ENCODE measurements at places on chromosomes 5 and 9.

GRCh38 chr5:129438322-129438721, 21.8 kb upstream of the ADAMTS19 start:
- no peak for DNase-seq

DNA sequence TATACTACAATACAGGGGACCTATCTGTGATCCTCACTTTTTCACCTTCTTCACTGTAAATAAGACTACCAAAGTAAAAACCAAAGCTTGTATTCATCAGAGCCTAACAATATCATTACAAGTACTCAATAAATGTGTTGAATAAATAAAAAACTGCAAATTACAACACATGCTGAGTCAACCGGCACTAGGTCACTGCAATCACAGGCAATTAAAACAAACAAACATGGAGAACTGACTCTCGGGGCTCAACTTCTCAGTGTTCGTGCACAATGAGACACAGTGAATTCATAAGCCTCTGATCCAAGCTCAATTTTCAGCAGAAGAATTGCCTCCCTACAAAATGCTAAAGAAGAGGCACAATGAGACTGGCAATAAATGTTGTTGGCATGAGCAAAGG, 69.2 kb downstream of the CDK5RAP2 start:
- DNase-seq: no peak

- DNase-seq: no peak
Observed at GRCh38 chr5:43572357-43572756, 15.5 kb upstream of the PAIP1 start.

DNA sequence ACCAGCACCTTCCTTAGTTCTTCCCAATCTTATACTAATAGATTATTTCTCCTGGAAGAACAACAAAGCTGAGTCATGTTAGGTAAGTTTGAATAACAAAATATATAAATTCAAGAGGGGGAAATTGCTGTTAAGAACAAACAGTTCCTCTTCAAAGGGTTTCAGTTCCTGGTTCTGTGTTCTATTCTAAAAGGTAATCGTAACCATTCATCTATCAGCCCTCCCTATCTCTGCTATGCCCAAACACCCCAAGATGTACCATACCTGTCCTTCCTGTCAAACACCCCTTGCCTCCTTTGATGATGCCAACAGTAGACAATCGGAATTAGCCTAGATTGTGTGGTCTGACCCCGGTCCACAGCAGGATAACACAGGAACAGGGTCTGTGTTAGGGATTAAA, 4.2 kb upstream of the RNF180 start:
- no peak for DNase-seq

DNA sequence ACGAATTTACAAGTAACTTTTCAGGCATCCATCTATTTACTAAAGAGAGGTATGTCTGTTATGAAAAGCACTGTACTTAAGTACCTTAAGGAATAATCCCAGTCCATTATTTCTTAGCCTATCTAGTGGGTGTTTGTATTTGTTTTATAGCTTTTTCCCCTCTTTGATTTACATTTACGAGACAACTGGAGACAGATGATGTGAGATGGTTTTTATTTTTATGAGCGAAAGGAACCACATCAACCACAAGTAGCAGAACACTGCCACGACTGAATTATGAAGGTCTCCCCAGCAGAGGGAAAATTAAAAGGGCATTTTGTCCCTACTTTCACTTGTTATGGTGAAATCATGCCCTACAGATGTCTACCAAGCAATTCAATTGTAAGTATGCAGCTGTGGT, 357.8 kb downstream of the NFIB start:
- DNase-seq: no peak

- no peak for DNase-seq
Observed at GRCh38 chr5:98460536-98460935, 312.9 kb upstream of the RGMB start.

DNA sequence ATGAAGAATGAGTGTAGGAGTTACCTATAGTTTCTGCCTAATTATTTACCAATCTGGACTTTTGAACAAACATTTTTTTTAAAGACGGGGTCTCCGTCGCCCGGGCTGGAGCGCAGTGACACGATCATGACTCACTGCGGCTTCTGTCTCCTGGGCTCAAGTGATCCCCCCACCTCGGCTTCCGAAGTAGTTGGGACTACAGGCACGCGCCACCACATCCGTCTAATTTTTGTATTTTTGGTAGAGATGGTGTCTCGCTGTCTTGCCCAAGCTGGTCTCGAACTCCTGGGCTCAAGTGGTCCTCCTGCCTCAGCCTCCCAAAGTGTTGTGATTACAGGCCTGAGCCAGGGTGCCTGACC, 1.5 kb downstream of the CTNNA1 start:
- DNase-seq: no peak

DNA sequence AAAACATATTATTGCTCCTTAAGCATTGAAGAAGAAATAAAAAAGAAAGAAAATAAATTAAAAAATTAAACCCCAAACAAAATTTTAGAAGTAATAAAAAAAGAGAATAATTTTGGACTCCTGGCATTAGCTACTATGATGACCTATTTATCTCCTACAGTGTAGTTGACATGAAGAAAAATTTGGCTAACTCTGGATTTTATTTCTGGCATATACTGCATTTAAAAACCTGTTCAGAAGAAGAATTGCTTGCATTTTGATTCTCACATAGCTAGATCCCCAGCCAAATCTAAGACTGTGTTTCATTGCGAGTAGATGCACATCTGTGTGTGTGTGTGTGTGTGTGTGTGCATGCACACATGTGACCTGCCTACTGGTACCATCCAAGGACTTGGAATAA, 30.1 kb upstream of the GABRG2 start:
- DNase-seq: no peak

DNA sequence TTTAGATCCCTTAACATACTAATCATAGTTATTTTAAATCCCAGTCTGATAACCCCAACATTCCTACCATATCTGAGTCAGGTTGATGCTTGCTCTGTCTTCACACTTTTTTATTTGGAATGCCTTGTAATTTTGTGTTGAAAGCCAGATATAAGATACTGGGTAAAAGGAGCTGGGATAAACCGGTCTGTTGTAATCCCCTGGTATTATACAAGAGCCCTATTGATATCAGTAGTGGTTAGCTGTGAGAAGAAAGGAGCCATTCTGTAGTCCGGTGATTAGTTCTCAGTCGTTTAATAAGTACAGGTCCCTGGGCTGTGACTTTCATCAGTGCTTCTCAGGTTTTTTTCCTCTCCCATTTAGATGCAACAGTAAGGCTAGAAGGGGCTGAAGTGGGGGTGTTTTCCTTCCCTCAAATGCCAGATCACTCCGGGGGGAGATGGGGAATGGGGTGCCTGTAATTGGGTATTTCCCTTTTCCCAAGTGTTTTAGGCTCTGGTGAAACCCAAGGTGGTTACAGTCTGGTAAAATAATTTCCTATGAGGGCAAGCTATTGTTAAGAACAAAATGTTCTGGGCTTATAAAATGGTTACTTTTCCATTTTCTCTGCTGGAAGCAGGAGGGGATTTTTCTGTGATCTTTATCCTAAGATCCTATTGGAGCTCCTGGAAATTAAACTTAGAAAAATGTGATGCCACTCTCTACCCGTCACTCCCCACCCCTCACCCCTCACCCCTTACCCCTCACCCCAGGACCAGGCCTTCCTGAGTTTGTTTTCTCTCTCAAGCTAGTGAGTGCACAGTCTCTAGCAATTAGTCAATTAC, 72.7 kb downstream of the KCNN2 start:
- DNase-seq: no peak

DNA sequence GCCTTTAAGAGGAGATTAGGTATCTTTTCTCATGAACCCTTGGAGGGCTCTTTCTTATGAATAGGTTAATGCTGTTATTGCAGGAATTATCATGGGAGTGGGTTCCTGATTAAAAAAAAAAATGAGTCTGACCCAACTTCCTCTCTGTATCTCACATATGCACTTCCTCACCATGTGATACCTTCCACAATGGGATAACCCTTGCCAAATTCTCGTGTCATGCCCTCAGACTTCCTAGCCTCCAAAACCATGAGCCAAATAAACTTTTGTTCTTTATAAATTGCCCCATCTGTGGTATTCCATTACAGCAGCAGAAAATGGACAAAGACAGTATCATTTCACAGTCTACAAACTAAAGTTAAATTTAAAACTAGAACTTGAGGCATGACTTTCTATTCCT, 1.0 kb downstream of the OR1B1 start:
- no peak for DNase-seq

- no peak for DNase-seq
Observed at GRCh38 chr9:26548781-26549290, 343.8 kb downstream of the CAAP1 start.

- DNase-seq: no peak
Observed at GRCh38 chr5:124283031-124283430, 463.4 kb downstream of the ZNF608 start.

- no peak for DNase-seq
Observed at GRCh38 chr5:139131465-139131864, 66.7 kb downstream of the SIL1 start.

GRCh38 chr5:58498340-58498942, 7.2 kb downstream of the GAPT start:
- DNase-seq: no peak

DNA sequence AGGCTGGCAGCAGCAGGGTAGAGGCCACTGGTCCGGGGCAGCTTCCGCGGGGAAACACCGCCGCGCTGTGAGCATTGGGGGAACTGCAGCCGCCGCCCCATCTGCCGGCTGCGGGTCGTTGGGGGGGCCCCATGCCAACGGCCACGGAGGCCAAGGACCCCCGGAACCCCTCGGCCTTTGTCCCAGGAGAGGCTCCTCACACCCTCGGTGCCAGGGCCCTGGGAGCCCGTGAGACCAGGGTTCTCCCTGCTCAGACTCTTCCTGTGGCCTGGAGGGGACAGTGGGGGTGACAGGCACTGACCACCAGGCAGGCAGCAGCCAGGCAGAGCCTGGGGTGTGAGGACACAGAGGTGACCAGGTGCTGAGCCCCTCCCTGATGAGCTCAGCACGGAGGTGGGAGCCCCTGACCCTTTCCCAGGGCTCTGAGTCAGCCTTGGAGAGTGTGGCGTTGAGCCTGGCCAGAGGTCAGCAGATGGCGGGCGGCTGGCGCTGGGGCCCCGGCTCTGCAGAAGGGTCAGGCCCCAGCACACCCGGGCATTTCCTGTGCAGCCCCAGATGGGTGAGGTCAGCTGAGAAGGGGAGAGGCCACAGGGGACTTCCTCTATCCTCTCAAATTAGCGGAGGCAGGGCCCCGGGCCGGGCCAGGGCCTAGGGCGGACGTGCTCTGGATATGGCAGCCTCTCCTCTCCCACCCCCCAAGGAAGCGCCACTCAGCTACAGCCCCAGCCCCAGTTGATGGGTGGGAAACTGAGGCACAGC, 17.9 kb upstream of the EGFL7 start:
- DNase-seq: peak; percentile 77

DNA sequence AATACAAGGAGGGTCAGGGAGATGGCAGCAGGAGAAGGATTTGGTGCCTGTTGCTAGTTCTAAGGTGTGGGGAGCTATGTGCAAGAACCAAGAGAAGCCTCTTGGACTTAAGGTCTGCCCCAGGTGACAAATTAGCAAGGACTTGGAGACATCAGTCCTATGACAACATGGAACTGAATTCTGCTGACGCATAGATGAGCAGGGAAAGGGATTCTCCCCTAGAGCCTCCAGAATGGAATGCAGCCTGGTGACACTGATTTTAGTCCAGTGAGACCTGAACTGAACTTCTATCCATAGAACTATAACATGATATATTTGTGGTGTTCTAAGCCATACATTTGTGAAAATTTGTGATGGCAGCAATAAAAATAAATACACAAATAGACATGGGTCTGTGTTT, 215.6 kb downstream of the ESM1 start:
- no peak for DNase-seq

DNA sequence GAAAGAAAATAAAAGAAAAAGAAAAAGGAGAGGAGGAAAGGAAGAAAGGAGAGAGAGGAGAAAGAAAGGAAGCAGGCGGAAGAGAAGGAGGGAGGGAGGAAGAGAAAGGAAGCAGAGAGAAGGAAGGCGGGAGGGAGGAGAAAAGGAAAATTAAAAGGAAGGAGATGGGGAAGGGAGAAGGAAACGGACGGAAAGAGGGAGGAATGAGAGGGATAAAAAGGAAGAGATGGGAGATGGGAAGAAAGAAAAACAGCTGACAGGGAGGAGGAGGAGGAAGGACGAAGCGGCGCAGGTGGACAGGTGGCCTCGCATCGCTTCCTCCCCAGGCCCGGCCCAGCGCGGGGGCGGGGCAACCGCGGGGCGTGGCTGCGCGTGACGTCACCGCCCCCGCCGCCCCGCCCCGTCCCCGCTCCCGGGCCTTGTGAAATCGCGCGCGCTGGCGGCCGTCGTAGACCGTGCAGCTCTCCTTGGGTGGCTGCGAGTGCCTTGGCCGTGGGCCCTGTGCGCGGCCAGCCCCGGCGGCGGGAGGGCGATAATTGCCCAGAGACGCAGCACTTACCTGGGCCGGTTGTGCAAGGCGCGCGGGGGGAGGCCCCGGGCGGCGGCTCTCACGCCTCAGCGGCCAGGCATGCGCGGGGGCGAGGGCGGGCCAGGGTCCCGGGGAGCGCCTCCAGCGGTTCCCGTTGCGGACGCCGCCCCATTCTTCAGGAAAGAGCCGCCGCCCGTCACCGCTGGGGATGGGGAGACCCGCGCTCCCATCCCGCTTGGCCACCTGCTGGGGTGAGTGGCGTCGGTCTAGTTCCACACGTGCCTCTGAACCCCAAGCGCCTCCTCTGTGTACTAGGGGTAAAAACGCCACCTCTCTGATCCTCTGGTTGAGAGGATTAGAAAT, 49.6 kb upstream of the FOXE1 start:
- DNase-seq: peak; percentile 72

- no peak for DNase-seq
Observed at GRCh38 chr5:164139423-164139822, 634.0 kb downstream of the MAT2B start.

DNA sequence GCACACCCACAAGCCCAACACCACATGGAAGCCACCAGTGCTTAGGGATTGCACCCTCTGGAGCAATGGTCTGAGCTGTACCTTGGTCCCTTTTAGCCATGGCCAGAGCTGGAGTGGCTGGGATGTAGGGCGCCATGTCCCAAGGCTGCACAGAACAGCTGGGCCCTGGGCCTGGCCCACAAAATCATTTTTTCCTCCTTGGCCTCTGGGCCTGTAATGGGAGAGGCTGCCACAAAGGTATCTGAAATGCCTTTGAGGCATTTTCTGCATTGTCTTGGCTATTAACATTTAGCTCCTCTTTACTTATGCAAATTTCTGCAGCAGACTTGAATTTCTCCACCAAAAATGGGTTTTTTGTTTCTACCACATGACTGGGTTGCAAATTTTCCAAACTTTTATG, 117.6 kb downstream of the SPOCK1 start:
- no peak for DNase-seq

DNA sequence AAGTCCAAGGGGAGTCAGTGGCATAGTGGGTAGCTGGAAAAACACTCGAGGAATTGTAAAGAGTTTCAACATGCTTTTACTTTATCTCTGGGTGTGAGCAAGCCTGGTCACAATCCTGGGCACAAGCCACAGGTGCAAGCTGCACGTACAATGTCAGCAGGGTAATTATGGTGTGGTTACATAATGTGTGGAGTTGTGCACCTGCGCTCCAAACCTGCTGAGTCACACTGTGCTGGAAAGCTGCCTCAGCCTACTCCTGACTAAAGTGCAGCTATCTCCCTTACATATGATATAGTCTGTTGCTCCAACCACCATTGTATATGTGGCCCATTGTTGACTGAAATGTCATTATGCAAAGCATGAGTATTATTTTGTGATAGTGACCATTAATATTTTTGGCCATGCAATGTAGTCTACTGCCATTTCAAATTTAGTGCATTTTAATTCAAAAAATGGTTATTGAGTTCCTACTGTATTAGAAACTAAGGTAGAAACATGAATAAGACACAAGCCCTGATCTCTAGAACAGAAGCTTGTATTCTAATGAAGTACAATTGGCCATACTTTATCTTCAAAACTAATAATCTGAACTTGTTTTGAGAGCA, 160.9 kb upstream of the SLC30A5 start:
- no peak for DNase-seq

Measured in stimulated activated CD4-positive, alpha-beta T cell treated with anti-CD3 and anti-CD28 coated beads, Interleukin-4, amount 100 ng/mL, for 1 hour (primary cell).